ENCODE measurements at places on chromosomes 5 and 9.

GRCh38 chr5:128535251-128535650 lies 2.8 kb downstream of the FBN2 start:
- no peak for DNase-seq

- DNase-seq: no peak
Measured at GRCh38 chr5:54630738-54631359, 113.3 kb downstream of the SNX18 start.

- no peak for DNase-seq
Measured at GRCh38 chr5:154780128-154780527, 25.0 kb downstream of the LARP1 start.

DNA sequence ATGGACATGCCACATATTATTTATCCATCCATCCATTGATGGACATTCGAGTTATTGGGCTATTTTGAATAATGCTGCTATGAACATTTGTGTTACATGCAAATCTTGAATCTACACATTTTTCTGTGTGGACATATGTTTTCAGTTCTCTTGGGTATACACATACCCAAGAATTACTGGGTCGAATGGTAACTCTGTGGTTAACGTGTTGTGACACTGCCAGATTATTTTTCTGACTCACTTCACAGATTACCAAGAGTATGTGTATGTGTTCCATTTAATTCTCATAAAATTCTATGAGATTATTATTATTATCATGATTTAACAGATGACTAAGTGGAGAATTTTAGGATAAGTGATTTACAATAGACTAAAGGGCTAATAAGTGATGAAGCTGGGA lies 26.7 kb downstream of the CYFIP2 start:
- no peak for DNase-seq

GRCh38 chr9:128677794-128678193 lies 11.2 kb upstream of the SET start:
- no peak for DNase-seq

DNA sequence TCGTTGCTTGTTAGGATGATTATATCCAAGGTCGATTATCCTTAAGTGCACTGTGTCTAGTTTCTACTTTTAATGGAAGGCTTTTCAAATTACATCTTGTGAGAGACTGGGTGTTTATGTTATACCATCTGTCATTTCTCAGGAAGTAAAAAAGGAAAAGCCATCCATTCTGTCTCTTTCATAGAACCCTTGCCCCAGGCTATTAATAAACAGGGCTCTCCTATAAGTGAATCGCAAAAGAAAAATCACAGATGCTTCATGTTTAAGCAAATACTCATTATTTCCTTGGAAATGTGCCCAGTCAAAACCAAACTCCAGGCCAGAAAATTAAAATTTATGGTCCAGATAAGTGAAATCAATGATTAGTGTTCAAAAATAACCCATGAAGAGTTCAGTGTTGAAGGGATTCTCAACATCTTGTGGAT lies 58.1 kb downstream of the STARD4 start:
- DNase-seq: no peak

DNA sequence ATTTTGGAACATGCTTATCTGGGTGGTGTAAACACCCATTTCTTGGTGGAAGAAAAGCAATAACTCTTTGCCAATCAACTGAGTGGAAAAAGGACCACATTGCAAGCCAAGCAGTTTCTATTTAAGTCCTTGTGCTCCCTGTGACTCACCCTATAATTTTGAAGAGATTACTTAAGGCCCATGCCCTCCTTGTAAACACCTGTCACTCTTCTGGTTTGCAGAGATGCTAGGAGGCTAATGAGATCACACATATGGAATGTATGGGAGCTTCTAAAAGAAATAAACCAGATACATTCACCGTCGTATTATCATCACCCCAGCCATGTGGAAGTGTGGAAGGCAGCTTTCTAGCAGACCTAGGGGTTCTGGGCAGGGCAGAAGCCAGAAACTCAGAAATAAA lies 337.1 kb downstream of the GADD45G start:
- DNase-seq: no peak

- no peak for DNase-seq
Measured at GRCh38 chr5:18761801-18762200, 1127.5 kb downstream of the TAF11L14 start.

- no peak for DNase-seq
Measured at GRCh38 chr5:35855187-35855586, 1.5 kb upstream of the IL7R start.

DNA sequence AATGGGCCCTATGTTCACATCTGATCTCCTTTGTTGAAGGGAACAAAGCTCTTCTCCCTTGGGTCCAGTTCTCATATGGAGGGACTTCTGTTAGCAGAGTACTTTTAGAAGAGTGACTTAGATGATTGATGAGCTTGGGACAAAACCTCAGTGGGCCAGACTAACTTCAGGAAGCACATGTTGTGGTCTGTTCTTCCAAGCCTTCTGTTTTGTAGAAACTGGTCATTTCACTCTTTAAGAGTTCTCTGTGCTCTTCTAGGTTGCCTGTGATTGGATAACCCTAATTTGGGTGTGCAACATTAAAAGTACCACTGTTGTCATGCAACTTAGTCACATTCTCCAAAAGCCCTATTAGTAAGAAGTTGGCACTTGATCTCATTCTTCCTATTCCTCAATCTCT lies 183.5 kb upstream of the ACO1 start:
- DNase-seq: no peak

GRCh38 chr5:124963236-124963919 lies 216.9 kb upstream of the ZNF608 start:
- DNase-seq: no peak

DNA sequence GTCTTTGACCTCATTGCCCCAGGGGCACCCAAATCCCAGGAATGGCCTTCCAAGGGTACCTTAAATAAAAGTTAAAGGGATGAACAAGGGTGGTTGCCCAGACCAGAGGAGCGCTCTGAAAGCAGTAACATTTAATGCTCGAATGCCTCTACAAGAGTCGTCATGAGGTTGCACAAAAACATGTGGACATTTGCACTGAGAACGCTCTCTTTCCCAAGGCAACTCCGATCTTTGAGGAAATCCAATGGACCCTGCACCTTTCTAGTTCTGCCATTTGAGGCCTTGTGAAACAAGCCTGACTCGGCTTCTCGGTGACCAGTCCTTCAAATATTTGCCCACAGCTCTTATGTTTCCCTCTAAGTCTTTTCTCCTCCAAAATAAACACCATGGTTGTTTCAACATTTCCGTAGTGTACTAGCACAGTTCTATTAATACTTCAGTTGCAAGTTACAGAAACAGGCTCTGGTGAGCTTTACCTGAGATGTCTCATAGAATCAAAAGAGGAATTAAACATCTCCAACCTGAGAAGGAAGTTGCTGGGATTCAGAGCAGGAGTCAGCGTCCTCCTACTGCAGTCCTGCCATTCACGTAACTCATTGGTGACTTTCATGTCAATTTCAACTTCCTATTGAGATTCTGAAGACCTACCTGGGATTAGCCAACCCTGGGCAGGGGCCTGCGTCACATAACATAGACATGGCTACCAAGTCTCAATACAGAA lies 168.8 kb upstream of the RAI14 start:
- DNase-seq: no peak

GRCh38 chr9:78130004-78130403 lies 98.4 kb upstream of the GNAQ start:
- DNase-seq: peak; percentile 9

DNA sequence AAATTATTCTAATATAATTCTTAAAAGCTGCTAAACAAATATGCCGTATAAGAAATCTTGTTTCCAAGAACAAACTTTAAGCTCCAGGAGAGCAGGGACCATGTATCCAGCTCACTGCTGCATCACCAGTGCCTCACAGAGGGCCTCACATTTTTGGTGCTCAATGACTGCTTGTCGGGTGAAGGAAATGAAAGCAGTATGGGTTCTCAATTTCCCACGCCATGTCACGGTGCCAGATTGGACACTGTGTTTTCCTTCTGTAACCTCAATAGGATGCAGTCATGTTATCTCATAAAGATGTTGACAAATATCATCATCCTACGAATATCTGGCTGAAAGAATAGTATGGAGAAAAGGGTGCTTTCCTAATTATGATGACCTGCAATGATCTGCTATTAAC lies 64.7 kb downstream of the POU5F2 start:
- no peak for DNase-seq

- no peak for DNase-seq
Measured at GRCh38 chr5:32031089-32031488, 143.0 kb downstream of the GOLPH3 start.

- no peak for DNase-seq
Measured at GRCh38 chr5:106521701-106522100, 1149.0 kb downstream of the EFNA5 start.

Data from activated CD8-positive, alpha-beta T cell treated with anti-CD3 and anti-CD28 coated beads for 36 hours (primary cell).